Thymus (tissue), 14 donors: ENCODE measurements at places on chromosomes 1 and 21. TPM values are rescaled to one million over a fixed set of nuclear protein-coding genes. Genes with fewer than 3 reads are reported as not detected.

YIPF1 gene
- total RNA-seq: 26.4 TPM

CRYAA gene
- total RNA-seq: not detected

ETV3L gene
- total RNA-seq: 0.14 TPM

CLDN17 gene
- total RNA-seq: 0.09 TPM

DNA sequence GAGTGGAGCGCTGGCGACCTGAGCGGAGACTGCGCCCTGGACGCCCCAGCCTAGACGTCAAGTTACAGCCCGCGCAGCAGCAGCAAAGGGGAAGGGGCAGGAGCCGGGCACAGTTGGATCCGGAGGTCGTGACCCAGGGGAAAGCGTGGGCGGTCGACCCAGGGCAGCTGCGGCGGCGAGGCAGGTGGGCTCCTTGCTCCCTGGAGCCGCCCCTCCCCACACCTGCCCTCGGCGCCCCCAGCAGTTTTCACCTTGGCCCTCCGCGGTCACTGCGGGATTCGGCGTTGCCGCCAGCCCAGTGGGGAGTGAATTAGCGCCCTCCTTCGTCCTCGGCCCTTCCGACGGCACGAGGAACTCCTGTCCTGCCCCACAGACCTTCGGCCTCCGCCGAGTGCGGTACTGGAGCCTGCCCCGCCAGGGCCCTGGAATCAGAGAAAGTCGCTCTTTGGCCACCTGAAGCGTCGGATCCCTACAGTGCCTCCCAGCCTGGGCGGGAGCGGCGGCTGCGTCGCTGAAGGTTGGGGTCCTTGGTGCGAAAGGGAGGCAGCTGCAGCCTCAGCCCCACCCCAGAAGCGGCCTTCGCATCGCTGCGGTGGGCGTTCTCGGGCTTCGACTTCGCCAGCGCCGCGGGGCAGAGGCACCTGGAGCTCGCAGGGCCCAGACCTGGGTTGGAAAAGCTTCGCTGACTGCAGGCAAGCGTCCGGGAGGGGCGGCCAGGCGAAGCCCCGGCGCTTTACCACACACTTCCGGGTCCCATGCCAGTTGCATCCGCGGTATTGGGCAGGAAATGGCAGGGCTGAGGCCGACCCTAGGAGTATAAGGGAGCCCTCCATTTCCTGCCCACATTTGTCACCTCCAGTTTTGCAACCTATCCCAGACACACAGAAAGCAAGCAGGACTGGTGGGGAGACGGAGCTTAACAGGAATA is 4.2 kb downstream of the TFAP2E start:
- no peak overlapping the region for H3K27ac ChIP-seq
- peaks cover 58% of the 10 kb centered on the region for H3K27me3 ChIP-seq
- H3K4me1 ChIP-seq: peaks cover 33% of the 10 kb centered on the region
- H3K4me3 ChIP-seq: peak overlapping the region; percentile 65
- H3K36me3 ChIP-seq: no peaks in the 10 kb centered on the region
- DNase-seq: no peak

GRCh38 chr1:98523256-98523655 is 138.3 kb upstream of the SNX7 start:
- DNase-seq: no peak
- H3K4me1 ChIP-seq: no peaks in the 10 kb centered on the region
- H3K36me3 ChIP-seq: no peaks in the 10 kb centered on the region
- H3K27ac ChIP-seq: no peak overlapping the region
- H3K27me3 ChIP-seq: no peaks in the 10 kb centered on the region

DNA sequence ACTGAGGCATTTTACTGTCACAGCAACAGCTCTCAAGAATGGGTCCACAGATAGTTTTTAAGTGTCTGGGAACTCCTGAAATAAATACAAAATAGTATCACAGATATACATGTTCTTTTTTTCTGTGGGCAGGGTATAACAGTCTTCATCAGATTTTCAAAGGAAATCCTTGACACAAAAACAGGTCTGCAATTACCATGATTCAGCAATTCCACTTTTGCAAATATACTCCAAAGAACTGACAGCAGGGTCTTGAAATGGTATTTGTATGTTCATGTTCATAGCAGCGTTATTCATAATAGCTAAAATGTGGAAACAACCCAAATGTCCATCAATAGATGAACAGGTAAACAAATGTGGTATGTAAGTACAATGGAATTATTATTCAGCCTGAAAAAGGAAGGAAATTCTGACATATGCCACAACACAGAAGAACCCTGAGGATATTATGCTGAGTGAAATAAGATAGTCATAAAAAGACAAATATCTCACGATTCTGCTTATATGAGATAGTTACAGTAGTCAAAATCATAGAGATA is 85.0 kb downstream of the EPS15 start:
- DNase-seq: no peak
- no peaks in the 10 kb centered on the region for H3K27me3 ChIP-seq
- peaks cover 11% of the 10 kb centered on the region for H3K36me3 ChIP-seq
- no peak overlapping the region for H3K27ac ChIP-seq
- H3K4me1 ChIP-seq: no peaks in the 10 kb centered on the region

DNA sequence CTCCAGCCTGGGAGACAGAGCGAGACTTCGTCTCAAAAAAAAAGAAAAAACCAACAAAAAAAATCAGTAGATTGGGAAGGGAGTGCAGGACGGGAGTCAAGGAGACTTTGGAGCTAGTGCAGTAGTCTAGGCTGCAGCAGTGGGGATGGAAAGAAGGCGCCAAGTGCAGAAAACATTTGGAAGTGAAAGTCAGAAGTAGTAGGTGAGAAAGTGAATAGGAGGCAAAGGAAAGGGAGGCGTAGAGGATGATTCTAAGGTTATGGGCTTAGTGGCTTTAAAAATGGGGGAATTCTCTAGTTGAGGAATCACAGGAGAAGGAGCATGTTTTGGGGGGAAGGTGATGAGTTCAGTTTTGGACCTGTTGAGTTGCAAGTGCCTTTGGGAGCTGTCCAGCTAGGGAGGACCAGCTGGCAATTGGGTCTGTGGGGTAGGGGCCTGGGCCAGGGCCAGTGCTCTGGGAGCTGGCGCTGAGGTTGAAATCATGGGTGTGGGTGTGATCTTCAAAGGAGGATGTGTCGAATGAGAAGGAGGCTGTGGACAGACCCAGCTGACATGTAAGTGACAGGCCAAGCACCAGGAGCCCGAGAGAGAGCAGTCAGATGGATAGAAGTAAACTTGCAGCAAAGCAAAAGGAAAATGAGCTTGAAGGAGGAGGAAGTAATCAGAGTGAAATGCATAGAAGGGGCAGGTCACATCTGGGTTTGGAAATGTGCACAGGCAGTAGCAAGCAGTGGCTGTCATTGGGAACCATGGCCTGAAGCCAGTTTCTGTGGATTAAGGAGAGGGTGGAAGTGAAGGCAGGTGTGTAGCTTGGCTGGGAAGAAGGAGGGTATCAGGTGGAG is 15.8 kb downstream of the TMCC2 start:
- H3K27me3 ChIP-seq: peaks cover 27% of the 10 kb centered on the region
- H3K36me3 ChIP-seq: no peaks in the 10 kb centered on the region

DNA sequence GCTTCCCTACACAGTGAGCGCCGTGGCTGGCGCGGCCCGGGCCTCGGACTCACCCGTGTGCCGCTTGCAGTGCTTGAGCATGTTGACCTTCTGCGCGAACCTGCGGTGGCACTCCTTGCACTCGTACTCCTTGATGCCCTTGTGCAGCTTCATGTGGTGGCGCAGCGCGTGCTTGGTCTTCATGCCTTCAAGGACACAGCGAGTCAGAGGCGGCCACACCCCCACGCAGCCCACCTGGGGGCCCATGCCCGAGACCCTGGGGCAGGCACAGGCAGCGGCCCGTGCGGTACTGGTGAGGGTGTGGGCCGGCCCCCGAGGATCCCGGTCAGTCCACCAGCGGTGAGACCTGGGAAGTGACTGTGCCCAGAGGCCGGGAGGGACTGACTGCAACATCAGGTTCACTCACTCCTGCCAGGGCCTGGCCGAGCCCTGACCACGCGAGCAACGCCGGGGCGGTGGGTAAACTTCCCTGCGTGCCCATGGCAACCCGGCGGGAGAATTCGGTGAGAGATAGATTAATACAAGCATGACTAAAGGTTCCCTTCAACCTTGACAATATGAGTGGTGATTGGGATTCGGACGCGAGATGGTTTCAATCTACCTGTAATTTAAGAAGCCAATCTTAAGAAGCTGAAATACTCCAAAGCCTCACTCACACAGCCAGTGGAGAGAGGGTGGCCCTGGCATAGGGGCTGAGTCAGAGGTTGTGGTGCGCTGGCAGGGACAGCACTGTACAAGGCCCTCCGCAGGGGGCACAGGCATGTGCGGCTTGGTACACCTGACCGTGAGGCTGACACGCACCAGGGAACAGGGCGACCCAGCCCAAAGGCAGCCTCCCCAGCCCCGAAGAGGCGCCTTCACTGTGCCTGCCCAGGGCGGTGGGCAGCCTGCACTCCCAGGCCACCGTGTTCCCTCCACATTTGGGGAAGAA is 49.1 kb upstream of the RIPK4 start:
- peaks cover 35% of the 10 kb centered on the region for H3K36me3 ChIP-seq
- peaks cover 4% of the 10 kb centered on the region for H3K4me1 ChIP-seq
- no peak for DNase-seq
- H3K27ac ChIP-seq: no peak overlapping the region
- H3K27me3 ChIP-seq: no peaks in the 10 kb centered on the region

DNA sequence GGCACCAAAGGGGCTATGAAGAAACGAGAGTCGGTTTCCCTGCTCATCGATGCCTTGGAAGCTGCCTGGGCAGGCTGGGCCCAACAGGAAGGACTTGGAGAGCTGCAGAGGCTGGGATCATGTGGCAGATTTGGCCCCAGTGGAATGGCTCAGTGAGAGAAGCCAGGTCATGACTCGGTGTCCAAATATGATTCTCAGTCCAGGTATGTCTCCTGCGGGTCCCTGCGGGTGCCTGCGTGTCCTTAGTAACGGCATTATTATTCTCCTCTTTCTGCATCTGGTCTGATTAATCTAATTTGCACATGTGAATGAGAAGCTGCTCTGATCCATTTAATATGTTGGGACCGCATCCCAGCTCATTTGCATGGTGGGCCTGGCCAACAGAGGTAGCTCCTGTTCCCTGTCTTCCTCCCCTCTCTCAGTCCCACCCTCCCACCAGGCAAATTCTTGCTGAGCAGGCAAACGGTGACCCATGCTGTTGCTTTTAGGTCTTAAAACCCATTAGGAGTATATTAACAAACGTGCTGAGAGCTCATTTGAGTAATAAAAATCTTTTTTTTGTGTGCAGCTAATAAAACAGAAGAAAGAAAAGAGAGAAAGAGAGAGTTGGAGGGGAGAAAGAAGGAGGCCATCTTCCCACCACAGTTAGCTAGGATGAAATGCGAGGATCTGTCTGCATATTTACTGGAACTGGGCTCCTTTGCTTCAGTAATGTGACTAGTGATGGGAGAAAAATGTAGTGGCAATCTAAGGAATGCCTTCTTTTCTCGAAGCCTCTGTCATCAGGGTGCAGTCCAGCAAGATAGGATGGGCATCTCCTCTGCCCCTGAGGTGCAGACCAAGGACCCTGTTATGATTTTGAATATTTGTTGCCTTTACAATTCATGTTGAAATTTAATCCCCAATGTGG is 133.5 kb downstream of the HMGB4 start:
- H3K36me3 ChIP-seq: no peaks in the 10 kb centered on the region
- H3K27me3 ChIP-seq: no peaks in the 10 kb centered on the region
- no peak overlapping the region for H3K4me3 ChIP-seq
- DNase-seq: no peak

GRCh38 chr1:33302325-33302724 is 18.6 kb downstream of the A3GALT2 start:
- peaks cover 16% of the 10 kb centered on the region for H3K27me3 ChIP-seq
- peaks cover 9% of the 10 kb centered on the region for H3K4me1 ChIP-seq
- no peak for DNase-seq
- H3K36me3 ChIP-seq: peaks cover 12% of the 10 kb centered on the region

DNA sequence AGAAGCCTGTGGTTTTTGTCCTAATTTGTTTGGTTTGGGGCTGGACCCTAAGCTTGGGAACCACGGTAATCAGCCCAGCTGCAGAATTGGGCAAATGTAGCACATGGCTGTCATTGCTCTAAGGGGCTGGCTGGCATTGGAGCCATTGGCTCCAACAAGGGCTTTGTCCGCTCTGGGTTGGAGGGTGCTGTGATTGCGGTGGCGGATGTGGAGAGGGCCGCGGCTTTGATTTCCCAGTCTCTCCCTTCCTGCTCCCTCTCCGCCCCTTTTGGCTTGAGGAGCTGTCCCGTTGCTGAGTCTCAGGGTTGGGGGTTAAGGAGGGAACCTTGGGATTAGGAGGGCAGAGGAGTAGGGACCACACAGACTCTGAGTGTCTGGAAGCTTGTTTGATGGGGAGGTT is 91.7 kb upstream of the CD34 start:
- no peaks in the 10 kb centered on the region for H3K27me3 ChIP-seq
- H3K4me1 ChIP-seq: no peaks in the 10 kb centered on the region
- no peak overlapping the region for H3K27ac ChIP-seq
- H3K4me3 ChIP-seq: no peak overlapping the region
- no peaks in the 10 kb centered on the region for H3K36me3 ChIP-seq
- no peak for DNase-seq

DNA sequence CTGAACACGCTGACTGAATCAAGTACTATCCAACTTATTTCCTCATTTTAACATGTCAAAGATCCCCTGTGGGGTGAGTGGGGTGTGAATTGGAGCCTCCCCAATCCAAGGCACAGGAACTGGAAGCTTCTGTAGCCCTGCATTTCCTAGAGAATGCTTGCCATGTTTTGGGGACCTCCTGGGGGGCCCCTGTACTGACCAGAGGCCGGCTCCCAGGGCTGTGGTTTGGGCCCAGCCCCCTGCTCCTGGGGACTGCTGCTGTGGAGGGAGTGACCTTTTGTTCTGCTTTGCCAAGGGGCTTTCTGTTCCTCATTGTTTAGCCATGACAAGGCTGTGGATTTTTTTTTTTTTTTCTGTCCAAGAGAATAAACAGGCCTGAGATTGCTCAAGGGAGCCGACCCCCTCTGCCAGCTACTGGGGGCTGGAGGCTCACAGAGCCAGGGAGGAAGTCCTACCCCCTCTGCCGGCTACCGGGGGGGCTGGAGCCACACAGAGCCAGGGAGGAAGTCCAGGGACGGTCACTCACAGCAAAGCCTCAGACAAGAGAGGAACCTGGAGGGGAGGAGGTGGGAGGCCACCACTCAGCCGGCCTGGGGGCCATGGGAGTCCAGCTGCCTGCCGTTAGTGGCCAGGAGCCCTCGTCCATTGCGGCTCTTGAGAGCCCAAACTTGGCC is 17.4 kb downstream of the TNFRSF1B start:
- H3K36me3 ChIP-seq: no peaks in the 10 kb centered on the region
- no peaks in the 10 kb centered on the region for H3K27me3 ChIP-seq
- H3K27ac ChIP-seq: peak overlapping the region; percentile 68
- H3K4me1 ChIP-seq: peaks cover 7% of the 10 kb centered on the region
- no peak overlapping the region for H3K4me3 ChIP-seq
